ENCODE measurements at places on chromosomes 4 and X.
A peak's percentile ranks its signal among the peaks of the same experiment; 100 is the strongest.

DNA sequence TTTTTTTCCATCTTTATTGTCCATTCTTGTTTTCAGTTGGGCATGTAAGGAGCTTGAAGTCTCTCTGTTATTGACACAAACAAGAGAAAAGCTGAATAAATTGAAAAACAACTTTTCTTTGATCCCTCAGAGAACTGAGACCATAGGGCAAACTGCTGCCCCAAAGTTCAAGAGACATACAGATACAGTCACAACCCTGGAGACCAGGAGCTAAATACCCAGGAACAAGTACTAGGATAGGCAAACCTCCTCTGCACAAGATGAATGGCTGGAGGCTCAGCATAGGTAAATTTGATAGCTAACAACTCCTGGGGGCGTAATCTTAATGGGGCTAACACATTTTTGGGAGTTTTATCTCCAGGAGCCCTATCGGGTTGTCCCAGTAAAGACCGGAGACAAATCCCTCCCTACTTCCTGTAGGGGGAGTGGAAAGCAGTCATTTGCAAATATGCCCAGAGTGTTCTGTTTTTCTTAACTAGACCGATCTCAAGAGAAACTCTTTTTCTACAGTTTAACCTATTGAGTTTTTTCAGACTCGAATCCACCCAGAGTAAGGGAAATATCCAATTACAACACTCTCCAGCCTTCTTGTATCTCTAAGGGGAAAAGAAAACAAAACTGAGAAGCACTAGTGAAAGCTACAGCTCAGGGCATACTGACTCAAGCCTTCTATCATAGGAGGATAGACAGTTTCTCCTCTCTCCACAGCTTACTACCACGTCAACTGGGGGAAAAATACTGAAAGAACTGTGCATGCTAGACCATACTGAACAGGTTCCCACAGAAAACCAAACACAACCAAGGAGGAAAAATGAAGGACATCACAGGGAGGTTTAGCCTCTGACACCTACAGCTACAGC is 23.1 kb downstream of the MAGEA8 start:
- peak; percentile 5 for DNase-seq

DNA sequence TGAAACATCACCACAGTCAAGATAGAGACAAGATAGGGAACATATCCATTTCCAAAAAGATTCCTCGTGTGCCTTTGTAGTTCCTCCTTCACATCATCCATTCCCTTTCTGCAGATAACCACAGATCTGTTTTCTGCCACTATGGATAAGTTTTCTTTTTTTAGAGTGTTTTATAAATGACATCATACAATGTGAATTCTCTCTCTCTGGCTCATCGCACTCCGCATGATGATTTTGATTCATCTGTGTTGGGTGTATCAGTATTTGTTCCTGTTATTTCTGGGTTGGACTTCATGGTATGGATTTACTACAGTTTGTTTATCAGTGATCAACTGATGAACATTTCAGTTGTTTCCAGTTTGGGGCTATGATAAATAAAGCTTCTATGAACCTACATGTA is 23.2 kb upstream of the ANXA3 start:
- DNase-seq: no peak

DNA sequence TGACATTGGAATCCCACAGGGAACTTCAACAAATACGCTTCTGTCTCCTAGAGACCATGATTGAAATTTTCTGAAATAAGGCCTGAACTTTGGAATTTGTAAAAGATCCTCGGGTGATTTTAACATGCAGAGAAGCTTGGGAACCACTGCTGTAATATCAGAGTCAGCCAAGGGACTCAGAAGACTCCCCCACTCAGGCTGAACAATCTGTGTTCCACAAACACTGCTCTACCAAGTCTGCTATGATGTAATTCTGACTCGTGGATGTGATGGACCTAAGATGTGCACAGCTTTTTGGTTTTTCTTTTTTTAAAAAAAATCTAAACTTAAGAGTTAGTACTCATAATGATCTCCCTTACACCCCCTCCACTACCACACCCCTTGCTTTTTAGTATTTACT is 26.0 kb downstream of the LRP2BP start:
- no peak for DNase-seq

DNA sequence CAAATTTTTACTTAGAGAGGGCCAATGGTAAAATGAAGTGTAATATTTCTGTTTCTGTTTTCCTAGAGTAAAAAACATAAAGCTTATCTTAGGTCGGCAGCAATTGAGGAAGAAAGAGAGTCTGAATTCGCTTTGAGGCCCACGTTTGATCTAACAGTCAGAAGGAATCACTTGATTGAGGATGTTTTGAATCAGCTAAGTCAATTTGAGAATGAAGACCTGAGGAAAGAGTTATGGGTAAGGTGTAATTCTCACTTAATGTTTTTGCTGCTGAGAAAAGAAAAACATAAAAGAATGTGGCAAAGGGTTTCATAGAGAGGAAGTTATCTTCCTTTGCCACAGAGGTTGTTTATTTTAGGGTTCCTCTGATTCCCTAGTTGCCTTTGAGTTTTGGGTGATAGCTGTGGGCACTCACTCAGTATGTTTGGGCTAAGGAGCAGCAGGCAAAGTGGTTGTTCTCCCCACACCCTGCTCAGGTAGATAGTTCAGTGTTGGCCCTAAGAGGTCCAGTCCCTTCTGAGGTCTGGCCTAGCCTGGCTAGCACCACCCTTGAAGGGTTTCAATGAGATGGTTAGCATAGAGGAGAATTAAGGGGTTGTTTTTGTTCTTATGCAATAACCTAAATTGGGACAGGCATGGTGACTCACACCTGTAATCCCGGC is 32.3 kb downstream of the HERC5 start:
- DNase-seq: no peak

DNA sequence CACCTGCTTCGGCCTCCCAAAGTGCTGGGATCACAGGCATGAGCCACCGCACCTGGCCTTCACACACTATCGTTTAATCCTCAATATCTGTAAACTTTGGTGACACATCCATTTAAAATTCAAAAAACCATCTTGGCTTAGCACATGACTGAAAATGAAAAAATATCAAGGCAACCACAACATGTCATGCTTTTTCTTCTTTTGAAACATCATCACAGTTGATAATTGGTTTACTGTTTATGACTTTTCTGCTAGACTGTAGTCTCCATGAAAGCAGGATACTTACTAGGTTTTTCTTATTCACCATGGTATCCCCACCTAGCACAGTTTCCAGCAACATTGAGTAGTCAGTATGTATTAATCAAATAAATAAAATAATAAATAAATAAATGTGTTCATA is 11.0 kb downstream of the GNRHR start:
- no peak for DNase-seq

GRCh38 chr4:11098461-11098860 is 330.2 kb downstream of the HS3ST1 start:
- no peak for DNase-seq

GRCh38 chr4:151718984-151719955 is 41.5 kb downstream of the GATB start:
- no peak for DNase-seq

GRCh38 chr4:74904509-74905065 is 28.3 kb upstream of the PARM1 start:
- DNase-seq: no peak

DNA sequence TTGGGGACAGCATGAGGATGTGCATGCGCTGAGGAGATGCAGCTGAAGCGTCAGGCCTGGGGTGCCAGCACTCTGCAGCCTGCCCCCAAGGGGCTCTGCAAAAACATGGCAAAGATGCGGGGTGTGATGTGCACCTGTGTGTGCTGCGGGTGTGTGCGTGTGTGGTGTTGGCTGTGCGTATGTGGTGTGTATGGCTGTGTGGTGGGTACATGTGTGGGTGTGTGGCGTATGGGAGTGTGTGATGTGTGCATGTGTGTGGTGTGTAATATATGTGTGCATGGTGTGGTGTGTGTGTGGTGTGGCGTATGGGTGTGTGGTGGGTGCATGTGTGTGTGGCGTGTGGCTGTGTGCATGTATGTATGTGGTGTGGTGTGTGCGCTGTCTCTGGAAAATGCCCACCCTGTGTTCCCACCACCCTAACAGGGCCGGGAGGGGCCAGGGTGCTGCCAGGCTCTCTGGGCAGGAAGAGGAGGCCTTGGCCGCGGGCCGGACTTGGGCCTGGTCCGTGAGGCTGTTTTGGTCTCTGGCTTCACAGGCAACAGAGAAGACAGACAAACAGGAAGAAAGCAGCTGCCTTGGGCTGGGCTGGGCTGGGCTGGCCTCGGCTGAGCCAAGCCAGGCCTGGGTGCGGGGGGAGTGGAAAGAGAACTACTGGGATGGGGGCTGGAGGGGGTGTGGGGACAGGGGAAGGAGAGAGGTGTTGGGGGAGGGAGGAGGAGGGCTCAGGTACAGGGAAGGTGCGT is 1.1 kb upstream of the AVPR2 start:
- DNase-seq: no peak

GRCh38 chr4:75633846-75634245 is 3.5 kb upstream of the CDKL2 start:
- no peak for DNase-seq

- no peak for DNase-seq
Measured at GRCh38 chr4:151690876-151691275, 69.9 kb downstream of the GATB start.

GRCh38 chrX:576904-577560 is 53.6 kb upstream of the SHOX start:
- peak; percentile 5 for DNase-seq

DNA sequence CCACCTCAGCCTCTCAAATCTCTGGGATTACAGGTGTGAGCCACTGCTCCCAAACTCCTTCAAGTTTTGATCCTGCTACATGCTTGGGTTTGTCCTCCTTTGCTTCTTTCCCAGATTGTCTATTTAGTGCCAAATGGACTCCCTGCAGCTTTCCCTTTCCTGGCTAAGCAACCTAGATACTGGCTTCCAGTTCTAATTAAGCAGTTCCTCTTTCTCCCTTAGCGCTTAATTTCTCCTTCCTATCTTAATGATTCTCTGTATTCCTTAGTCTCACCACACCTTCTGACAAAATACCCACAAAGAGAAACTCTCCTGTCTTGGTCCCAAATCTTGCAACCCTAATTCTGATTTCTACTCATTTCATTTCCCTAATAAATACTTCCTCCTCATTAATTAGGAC is 7.8 kb downstream of the RXFP1 start:
- no peak for DNase-seq

- no peak for DNase-seq
Measured at GRCh38 chr4:156945532-156945931, 26.1 kb downstream of the PDGFC start.

GRCh38 chr4:139214039-139214534 is 37.1 kb upstream of the ELF2 start:
- no peak for DNase-seq

DNA sequence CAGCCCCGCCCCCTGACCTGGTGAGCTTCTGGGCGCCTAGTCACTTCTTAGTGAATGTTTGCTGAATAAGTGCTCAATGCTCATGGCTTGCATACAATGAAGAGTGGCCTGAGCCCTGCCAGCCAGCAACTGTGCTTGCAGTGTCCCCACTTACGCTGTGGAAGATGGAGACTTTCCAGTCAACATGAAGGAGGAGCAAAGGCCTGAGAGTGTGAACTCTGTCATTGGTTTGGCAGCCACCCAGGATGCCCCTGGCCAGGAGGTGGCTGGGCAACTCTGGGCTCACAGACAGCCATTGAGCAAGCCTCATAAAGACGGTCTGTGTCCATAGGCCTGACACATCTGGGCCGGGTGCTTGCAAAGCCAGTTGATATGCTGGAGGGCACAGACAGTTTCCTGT is 72.1 kb upstream of the MAMLD1 start:
- no peak for DNase-seq
